ENCODE measurements at places on chromosomes 2 and 18.

DNA sequence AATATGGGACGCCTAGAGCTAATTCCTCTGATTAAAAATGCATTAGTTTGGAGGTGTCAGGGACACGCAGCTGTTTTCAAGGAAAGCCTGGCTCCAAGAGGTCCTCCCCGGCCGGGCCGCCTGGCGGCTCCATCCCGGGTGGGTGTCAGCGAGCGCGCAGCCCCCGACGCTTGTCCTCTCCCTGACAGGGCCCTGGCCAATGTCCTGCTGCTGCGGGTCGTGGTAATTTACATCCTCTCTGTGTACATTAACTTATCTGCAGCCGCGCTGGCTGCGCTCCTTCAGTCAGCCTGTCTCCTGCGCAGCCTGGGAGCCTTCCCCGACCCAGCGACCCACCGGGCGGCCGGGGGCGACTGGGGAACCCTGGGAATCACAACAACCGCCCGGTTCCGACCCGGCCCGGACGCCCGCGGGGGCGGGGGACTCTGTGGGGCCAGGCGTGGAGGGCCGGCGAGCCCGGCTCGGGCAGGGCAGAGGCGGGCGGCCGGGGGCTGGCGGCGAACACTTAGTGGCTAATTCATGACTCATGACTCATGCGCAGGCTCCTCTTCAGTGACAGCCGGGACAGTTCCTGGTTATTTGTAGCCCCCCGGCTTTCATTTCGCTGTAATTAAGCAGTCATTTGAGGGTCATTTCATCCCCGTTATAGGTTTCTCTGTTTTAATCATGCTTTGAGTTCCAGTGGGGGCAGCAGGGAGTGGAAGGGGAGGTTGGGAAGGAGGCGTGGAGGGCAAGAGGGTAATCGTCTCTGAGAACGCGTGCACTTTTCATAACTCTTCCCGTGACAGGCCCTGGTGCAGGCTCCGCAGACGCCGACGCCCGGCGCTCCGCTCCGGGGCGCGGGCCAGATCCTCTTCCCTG is 141.9 kb upstream of the CTAGE1 start:
- DNase-seq, result no peak

- DNase-seq, result no peak
Observed at GRCh38 chr2:188607501-188607900, 315.8 kb downstream of the GULP1 start.

DNA sequence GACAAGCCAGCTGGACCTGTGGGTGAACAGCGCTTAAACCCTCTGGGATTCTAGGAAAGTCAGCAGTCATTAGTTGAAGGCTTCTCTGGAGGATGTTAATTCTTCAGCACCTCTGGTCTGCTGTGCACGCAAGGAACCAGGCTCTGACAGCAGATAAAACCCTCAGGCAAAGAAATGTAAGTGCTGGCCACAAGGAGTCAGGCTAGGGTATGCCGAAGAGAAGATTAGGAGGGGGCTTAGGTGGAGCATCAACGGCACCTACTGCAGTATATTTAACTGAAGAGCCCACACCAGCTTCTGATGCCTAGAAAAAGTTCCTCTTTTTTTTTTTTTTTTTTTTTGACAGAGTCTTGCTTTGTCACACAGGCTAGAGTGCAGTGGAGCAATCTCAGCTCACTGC is 304.2 kb upstream of the MC4R start:
- DNase-seq, result no peak

- DNase-seq, result peak; percentile 100
Observed at GRCh38 chr2:47402805-47403608, at the start of gene MSH2. Gene MSH2 (plus strand): TSS chr2:47403156. CDS start chr2:47403192, 36 bp downstream.

GRCh38 chr2:165953306-165953654 is 296 bp downstream of the TTC21B start:
- no peak for DNase-seq

- DNase-seq, result no peak
Observed at GRCh38 chr2:238863749-238864206, 15.9 kb downstream of the TWIST2 start.

DNA sequence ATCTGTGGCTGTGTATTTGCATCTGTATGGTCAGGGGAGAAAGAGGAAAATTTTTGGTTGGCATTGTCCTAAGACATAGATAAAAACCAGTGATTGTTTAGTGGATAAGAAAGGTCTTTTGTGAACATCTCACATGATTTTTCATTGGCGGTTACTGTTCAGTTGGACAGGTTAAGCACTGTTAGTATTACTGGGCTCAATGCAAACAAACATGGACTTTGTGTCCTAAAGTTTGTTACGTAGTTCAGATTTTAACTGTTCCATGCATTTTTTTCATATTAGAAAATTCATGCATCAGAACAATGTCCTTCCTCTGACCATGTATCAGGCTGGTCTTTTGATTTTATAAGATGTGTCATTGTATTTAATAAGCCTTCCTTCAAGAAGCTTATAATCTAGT is 368.0 kb downstream of the MEIS1 start:
- DNase-seq, result no peak

- DNase-seq, result no peak
Observed at GRCh38 chr2:61229936-61230335, 67.9 kb downstream of the C2orf74 start.

DNA sequence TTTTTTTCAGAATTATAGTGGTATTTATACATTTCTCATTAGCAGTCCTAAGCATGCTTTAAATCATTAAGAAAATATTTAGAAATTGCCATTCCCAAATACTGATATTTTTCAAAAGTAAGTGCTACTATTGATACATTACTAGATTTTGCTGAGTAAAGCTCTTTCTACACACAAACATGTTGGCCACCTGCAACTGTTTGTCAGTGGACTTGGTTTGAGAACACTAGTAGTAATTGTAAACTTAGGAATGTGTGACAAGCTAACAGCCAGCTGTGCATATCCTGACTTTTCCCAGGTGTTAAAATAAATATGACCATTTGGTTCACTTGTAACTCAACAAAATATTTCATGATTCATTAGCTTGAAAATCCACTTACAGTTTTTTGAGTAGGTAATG is 103.1 kb downstream of the MSTN start:
- no peak for DNase-seq

- DNase-seq, result no peak
Observed at GRCh38 chr2:234974501-234975385, 22.9 kb downstream of the SH3BP4 start.

DNA sequence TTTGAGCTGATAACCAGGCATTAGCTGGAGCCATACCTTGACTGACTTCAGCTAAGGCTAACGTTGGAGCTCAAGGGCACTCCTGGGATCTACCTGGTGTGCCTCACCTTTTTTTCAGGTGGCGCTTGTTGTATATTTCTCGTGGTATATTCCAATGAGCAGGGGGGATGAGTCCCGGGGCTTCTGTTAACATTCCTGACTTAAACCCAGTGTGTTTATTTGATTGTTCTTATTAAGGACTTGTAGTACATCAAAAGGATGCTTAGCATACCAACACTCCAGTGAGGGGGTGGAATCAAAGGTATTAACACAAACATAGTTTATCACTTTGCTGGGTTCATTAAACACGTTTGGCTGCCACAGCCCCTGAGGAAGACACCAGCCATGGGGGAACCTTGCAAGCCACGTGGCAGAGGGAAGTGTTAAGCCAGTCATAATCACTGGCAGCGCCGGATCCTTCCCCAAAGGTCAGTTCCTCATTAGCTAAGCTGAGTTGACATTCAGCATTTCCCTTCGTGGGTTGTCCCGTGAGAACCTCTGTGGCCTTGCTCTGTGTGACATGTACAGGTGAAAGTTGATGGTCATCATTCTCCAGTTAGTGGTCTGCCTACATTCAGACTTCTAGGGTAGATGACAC is 119.5 kb upstream of the MCFD2 start:
- peak; percentile 19 for DNase-seq

DNA sequence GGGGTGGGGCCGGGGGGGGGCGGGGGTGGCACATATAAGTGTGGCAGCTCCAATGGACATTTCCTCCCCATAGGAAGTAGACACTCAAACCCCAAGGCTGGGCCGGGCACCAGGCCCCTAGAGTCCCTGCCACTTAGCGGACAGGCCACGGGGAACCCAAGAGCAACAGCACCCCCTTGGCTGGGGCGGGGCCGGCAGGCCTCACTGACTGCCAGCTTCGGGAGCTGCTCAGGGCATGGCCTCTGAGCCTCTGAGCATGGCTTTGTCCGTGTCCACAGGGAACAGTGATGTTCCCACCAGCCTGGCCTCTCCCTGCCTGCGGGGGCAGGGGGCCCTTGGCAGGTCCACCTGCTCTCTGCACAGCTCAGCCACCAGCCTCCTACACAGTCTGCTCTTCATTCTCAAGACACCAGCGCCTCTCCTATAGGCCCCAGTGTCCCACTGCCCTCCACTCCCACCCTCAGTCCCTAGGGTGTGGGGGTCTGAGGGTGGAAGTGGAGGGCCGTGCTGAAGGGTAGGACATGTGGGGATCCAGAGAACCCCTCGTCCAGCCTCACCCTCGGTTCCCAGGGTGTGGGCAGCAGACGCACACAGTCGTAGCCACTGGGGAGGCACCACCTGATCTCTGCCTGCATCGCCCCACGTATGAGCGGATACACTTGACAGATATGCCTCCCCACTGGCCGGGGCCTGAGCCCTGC is 106.7 kb downstream of the FAM210A start:
- no peak for DNase-seq

GRCh38 chr2:5697562-5697961 is 5.4 kb downstream of the SOX11 start:
- no peak for DNase-seq

DNA sequence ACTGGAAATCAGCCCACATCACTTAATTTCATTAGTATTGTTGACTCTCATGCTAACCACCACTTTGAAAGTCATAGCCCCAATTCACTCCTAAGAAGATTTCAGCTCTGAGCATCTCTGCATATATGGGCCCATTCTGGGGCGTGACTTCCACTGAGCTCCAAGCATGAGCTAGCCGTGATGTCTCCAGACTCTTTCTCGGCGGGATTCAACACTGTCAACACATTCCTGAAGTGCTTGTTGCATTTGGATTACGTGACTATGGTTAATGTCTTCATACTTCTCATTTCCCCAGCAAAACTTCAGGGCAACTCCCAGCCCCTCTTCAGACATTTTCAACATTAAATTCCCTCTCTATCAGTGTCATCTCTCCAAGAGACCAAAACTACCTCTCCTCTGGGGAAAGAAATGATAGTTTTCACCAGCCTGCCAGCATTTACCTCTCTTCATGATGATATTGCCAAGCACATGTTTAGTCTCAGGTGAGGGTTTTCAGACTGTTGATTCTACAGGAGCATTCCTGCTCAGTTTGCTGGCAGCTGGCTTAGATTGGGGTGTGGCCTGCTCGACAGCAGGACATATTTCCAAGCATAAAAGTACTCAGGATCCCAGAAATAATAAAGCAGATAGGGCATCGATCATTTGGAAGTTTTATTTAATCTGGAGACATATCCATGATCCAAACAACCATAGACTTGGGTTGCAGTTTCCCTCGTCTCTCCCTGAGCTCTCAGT is 81.7 kb downstream of the FEZ2 start:
- no peak for DNase-seq

- DNase-seq, result no peak
Observed at GRCh38 chr2:51994123-51994763, 962.3 kb upstream of the NRXN1 start.

GRCh38 chr2:108629417-108629816 is 89.9 kb upstream of the RANBP2 start:
- no peak for DNase-seq

GRCh38 chr2:7852546-7852945 is 829.3 kb upstream of the ID2 start:
- no peak for DNase-seq

DNA sequence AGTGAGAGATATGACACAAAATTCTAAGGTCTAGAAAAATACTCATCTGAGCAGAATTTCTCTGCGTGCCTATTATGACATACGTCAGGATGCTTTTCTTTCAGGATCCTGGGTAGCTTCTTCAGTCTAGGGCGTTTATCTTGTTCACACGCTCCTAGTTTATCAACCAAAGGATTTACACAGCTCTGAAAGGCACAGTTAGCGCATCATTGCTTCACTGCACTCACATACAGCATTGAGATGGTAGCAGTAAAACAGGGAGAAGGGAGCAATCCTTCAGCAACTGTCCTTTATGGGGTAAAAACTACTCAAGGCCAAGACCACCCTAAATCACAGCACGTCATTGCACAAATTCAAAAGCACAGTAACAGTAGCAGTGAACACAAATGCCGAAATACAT is 222.8 kb downstream of the SUCLG1 start:
- DNase-seq, result no peak

DNA sequence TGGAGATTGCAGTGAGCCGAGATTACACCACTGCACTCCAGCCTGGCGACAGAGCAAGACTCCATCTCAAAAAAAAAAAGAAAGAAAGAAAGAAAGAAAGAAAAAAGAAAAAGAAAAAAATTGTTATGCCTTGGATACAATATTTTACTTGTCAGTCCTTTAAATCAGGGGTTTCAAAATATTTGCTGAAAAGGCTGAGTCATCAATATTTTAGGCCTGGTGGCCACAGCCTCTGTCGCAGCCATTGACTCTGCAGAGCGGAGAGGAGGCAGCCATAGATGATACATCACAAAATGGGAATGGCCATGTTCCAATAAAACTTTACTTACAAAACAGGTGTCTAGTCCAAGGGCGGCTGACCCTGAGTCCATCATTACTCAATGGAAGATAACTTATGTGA is 314.8 kb upstream of the SALL3 start:
- DNase-seq, result no peak

DNA sequence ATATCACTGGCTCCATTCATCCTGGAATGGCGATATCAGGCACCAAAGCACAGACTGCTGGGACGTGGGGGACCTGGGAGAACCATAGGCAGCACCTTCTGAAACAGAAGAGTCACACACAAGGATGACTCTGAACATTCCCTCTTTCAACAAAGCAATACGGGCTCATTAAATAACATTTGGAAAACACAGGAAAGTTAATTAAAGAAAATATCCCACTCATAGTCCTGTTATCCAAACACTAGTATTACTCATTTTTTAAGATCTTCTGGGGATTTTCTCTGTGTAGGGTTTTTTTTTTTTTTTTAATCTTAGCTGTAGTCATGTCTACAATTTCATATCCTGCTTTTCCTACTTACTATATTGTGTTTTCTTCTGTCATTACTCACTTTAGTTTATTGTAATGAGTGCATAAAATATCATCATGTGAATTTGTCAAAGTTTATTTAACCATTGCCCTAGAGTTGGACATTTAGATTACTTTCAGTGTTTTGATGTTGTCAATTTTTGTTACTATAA is 70.0 kb upstream of the SP3 start:
- DNase-seq, result no peak

GRCh38 chr2:174121612-174122011 is 126.7 kb downstream of the OLA1 start:
- no peak for DNase-seq

- DNase-seq, result no peak
Observed at GRCh38 chr18:79963658-79964329, 649 bp upstream of the HSBP1L1 start.

- DNase-seq, result no peak
Observed at GRCh38 chr2:113157897-113158753, 15.6 kb upstream of the PSD4 start.

Measured in germinal center (tissue), 1 donor.